Stimulated activated CD4-positive, alpha-beta T cell treated with anti-CD3 and anti-CD28 coated beads, Interleukin-4, amount 100 ng/mL, for 24 hours (primary cell): ENCODE measurements at places on chromosomes 12 and 14.

GRCh38 chr14:75568791-75569190 lies 9.6 kb upstream of the FLVCR2 start:
- peak; percentile 65 for DNase-seq

DNA sequence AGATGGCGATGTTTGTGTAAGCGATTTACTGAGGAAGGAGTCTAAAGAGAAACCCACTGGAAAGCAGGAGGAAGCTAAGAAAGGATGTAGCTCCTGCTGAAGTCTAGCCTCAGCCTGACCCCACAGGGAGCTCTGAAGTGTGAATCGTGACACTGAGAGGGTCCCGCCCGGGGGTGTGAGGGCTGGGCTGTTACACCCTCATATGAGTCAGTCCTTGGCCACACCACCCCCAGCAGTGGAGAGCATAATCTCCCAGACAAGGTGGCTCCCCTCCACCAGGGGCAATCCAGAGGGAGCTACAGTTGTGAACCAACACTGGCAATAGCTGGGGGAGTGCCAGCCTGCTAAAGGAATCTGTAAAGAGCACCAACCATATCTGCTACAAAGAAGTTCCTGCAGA lies 31.5 kb downstream of the SVOP start:
- no peak for DNase-seq

GRCh38 chr12:49975318-49975761 lies 2.6 kb downstream of the AQP6 start:
- DNase-seq: no peak

DNA sequence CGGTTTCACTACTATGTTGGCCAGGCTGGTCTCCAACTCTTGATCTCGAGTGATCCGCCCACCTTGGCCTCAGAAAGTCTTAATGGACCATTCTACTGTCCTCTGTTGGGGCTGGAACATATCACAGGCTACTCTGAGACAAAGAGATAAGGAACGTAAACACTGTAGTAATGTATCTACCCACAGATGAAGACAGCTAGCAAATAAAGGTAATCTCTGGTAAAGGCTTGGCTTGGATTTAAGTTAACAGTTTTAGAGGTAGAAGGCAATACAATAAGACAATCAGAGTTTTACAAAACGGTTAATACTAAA lies 44.6 kb upstream of the ISM2 start:
- DNase-seq: no peak

- no peak for DNase-seq
Observed at GRCh38 chr12:130126023-130126432, 36.2 kb upstream of the FZD10 start.

DNA sequence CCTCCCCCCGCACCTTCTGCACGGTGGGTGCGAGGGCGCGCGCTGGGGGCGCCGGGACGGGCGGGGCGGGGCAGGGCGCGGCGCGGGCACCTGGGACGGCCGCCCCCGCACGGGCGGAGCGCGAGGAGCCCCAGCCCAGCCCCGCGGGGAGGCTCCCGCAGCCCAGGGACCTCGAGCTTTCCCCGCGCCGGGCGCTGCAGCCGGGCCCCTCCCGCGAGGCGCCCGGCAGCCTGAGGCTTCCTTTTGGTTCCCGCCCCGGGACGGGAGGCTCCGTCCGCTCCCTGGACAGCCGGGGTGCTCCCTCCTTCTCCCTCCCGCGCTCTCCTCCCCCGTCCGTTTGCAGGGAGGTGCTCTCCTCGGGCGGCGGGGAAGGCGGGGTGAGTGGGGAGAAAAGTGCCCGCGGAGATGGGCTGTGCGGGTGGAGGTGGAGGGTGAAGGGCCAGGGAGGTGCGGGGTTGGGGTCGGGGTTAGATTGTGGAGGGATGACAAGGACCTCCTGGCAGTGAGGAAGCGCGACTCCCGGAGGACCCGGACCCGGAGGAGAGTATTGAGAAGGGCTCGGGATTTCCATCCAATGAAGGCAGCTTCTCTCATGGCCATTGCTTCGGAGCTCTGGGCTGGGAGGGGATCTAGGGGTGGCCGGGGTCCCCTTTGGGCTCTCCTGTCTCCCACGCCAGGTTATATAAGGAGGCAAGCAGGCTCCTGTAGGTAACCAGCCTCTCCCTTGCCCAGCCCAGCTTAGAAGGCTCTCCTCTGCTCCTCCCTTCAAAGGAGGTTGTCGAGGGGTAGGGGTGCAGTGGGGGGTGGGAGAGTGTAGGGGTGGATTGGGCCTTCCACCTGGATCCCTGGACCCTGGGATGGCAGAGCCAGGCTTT lies 645 bp downstream of the JDP2 start:
- no peak for DNase-seq

DNA sequence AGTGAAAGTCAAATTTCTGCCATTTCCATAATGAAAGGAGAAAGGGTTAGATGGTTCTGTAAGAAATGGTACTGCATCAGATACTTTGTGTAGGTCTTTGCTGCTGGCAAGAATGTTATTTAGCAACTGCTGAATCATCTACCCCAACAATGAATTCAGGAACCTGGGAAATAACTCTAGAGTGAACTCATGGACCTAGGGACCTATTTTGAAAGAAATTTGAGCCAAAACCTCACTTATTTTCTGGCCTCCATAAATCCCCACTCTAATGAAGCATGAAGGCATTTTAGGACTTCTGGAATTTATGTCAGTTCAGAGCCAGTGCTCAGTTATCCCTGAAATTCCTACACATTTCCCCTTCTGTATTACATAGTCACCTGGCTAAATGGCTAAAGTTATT lies 50.9 kb upstream of the CPNE8 start:
- DNase-seq: no peak

- peak; percentile 23 for DNase-seq
Observed at GRCh38 chr14:102363182-102363943, 622 bp downstream of the TECPR2 start.

- no peak for DNase-seq
Observed at GRCh38 chr14:45904314-45904713, 651.3 kb upstream of the MIS18BP1 start.

DNA sequence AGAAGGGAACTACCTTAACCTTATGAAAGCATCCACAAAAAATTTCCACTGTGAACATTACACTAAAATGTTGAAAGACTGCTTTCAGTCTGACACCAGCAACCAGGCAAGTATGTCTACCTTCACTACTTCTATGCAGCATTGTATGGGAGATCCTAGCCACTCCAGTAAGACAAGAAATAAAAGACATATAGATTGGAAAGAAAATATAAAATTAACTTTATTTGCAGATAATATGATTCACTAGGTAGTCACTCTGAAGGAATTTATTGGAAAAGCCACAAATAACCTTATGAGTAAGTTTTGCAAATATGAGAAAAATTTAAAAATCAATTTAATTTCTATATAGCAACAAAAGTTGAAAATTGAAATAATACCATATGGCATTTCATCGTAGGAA lies 172.0 kb downstream of the RERGL start:
- no peak for DNase-seq

DNA sequence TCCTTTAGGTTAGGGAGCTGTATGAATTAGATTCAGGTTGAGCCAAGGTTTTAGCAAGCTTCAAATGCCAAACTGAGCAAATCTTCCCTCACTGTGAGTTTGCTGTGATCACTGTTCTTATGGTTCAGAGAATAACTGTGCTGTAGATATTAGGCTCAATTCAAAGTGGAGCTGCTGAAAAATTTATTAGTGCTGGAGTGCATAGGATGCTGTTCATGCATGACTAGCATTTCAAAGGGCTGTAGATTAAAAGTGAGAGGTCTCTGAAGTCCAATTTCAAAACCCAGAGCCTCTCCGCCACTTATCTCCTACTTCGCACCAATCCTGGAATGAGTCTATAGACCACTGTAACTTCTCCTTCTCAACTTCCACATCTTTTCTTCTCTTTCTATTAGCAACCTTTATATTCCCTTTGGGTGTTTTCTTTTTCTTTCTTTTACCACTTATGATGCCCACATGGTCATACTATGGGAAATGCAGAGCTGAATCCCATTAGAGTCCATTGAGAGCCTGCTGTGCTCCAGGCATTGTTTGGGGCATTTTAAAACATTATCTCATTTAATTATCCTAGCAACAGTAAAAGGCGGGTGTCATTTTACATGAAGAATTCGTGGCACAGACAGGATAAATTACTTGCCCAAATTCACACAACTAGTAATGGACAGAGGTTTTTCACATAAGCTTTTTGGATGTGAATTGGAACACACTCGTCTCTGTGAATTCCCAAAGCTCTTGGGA lies 77.5 kb upstream of the EEA1 start:
- DNase-seq: no peak

GRCh38 chr12:124917135-124917840 lies 2.8 kb upstream of the UBC start:
- DNase-seq: peak; percentile 94

DNA sequence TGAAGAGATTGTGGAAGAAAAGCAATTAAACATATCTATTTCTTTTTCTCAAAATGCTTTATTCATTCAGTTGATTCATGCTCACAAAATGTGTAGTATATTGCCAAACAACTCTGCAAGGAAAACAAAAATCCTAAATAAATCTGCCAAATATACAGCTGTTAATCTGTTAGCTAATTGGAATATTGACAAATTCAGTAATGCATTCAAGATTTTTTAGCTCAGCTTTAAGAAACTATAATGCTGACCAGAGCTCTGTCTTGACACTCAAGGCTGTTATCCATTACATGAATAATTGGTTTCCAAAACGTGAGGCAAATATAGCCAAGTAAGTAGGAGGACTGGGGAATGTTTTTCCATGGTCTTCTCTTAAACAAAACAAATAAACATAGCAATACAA lies 146.8 kb downstream of the TMTC2 start:
- no peak for DNase-seq

DNA sequence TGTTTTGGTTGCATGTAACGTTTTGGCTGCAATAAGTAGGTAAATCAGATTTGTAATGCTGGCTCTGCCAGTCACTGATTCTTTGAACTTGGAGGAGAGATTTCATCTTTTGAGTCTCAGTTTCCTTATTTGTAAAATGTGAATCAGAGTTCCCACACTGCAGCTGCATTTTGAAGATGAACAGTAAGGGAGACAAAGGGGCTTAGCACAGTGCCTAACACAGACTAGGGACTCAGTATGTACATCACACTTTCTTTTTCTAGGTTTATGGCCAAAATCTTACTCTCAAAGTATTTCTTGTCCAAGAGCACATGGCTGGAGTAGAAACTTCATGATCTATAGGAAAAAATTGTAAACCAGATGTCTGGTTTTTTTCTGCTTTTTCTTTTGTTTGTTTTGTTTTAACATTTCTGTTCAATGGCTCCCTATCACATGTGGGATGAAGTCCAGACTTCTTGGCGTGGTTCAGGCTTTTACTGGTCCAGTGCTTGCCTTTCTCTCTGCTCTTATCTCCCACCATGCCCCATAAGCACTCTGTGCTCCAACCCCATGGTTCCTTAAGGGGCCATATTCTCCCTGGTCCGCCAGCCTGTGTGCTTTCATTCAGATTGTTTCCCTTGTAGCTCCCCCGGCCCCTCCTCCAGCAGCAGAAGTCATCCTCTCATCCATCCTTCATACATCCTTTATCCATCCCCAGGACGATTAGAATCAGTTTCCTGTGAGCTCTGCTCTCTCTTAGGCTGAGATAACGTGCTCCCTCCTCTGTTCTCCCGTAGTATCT lies 58.0 kb downstream of the SYNE2 start:
- DNase-seq: peak; percentile 8

DNA sequence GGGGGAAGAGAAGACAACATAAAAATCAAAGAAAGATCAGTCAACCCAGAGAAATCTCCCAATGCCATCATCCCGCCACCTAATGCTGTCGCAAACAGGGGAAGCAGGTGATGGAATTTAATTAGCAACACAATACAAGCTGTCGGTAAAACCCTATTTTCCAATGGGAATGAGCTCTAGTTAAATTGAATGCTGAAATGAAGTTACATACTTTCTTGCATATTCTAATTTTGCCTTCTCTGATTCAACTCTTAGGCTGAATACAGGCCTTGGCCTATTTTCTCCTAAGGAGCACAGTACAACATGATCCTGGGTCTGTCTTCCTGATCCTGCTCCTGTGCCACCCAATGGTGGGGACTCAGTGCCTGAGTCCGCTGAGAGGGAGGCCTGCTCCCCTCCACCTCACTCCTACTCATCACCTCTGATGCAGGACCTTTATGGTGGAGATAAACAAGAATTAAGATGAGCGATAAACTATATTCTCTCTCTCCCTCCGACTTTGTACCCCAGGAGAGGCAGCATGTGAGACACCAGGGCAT lies 238.8 kb downstream of the GXYLT1 start:
- no peak for DNase-seq

- DNase-seq: no peak
Observed at GRCh38 chr12:1810201-1810930, 10.0 kb upstream of the LRTM2 start.

DNA sequence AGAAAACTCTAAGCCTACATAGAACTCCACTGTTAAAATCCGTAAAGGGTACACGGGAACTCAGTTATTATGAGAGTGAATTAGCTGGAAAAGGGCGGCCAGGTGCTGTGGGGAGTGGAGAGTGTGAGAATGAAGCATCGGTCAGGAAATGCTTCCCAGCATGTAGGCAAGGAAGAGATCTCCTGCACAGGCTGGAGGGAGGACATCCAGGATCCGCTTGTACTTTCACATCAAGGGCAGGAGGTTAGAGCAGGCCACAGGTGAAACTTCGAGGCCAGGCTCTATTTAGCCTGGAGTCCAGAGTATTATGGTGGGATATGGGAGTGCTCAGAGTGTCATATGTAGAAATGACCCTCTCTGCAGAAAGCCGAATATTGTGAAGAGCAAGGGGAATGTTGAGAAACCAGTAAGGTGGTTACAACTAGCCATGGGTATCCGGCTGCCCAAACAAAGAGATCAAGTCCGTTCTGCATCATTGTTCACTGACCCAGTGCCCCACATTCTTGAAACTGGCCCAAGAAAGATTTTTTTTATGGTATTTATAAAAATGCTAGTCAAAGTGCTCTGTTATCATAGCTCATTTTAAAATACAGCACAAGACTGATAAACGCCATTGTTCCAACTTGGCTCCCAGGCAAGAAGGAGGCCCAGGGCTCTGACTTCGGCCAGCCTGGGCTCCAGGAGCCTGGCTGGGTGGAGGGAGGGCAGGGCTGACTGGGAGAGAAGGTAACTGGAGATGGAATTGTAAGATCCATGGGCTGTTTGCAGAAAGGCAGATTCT lies 79.4 kb upstream of the HIF1A start:
- DNase-seq: no peak

- no peak for DNase-seq
Observed at GRCh38 chr14:55332654-55333570, 61.7 kb downstream of the FBXO34 start.
